Brain (organoid and tissue), 16 donors: ENCODE measurements at places on chromosomes 4 and X. TPM values are rescaled to one million over a fixed set of nuclear protein-coding genes. Genes with fewer than 3 reads are reported as not detected.

Gene UGT2B10
- not detected for polyA plus RNA-seq

Gene MAOB
- 36.4 TPM for polyA plus RNA-seq

Gene GATA1
- polyA plus RNA-seq = not detected

Gene GRIA3
- 4.3 TPM for polyA plus RNA-seq

Gene IL13RA1
- polyA plus RNA-seq = 7.6 TPM

Gene TMSB15C
- polyA plus RNA-seq = 3.7 TPM

Gene KIAA1210
- polyA plus RNA-seq = not detected

Gene CCDC120
- 6.9 TPM for polyA plus RNA-seq

Gene GPR173
- 26.3 TPM for polyA plus RNA-seq

Gene SLITRK4
- 1.7 TPM for polyA plus RNA-seq

Gene MBNL3
- polyA plus RNA-seq = 17.2 TPM

Gene OTUD6A
- not detected for polyA plus RNA-seq

Gene SMR3B
- not detected for polyA plus RNA-seq

Gene SPATA4
- 0.58 TPM for polyA plus RNA-seq

Gene SMIM14
- polyA plus RNA-seq = 77.0 TPM

Gene GPRASP1
- 14.6 TPM for polyA plus RNA-seq

Gene HEPH
- 8.1 TPM for polyA plus RNA-seq

Gene TCEAL7
- 85.0 TPM for polyA plus RNA-seq

Gene GPC4
- 3.7 TPM for polyA plus RNA-seq

Gene TLR10
- polyA plus RNA-seq = 0.20 TPM

Gene SLC35A2
- polyA plus RNA-seq = 22.4 TPM

Gene TEX13B
- not detected for polyA plus RNA-seq

Gene UBA1
- 361 TPM for polyA plus RNA-seq

Gene HSD17B13
- polyA plus RNA-seq = 0.70 TPM

Gene SAGE1
- not detected for polyA plus RNA-seq

Gene SMARCAD1
- 4.6 TPM for polyA plus RNA-seq
